Left colon (tissue), 2 donors: ENCODE measurements at places on chromosomes 2 and 18.

DNA sequence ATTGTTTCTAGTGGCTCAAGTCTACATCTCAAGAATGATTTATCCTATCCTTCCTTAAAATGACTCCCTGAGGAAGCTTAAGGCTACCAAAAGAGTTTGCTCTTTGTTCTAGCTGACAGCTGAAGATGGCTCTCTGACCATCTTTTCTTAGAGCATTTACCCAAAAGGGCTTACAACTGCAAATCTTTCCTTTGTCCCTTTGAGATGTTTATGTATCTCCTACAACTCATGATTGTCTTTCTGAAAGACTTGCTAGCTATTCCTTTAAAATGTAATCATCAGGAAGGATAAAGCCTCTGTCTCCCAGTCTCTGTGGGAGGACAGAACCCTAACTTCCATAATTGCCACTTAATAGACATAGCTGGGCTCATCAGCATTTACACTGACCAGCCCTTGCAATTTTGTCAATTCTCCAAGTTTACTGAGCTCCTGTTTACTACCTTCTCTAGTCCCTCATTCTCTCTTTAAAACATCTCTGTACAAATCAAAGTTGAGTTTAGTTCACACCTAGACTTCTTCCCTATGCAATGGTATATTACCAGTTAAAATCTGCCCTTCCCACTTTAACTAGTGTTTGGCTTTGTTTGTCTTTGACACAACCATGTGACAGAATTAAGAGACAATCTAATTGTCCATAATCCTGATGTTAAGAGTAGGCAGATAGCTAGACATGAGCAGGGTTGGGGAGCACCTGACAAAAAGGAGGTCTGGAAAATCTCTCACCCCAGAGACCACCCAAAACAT lies 188.2 kb downstream of the PTH2R start:
- DNase-seq = no peak

DNA sequence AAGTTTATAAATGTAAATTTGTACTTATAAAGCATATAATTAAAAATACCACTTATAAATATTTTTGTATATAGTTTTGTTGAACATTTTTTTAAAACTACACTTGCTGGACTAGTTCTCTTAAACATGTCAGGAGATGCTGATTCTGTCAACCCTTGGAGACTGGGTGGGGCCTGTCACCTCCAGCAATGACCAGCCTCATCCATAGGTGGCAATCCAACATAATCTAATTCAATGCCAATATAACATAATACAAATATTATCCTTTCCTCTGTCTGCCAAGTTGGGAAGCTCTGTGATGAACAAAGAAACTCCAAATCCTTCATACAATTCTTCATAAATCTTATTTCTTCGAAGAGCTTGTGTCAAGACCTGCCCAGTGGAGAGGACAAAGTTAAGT lies 140.4 kb downstream of the RBMS1 start:
- no peak for DNase-seq

DNA sequence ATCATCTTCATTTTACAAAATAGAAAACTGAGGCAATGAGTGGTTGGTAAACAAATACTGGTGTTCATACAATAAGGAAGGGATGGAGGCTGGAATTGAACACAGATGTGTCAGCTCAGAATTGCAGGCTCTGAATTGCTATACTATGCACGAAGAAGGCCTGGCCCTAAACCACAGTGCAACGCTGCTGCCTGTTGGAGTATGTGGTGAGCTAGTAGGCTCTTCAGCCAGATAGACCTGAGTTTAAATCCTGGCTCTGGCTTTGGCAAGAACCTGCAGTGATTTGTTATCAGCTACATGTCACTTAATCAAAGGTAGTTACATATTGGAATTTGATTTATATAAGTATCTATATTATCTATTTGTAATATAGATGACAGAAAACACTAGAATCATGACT lies 1602.4 kb upstream of the CELF4 start:
- no peak for DNase-seq

DNA sequence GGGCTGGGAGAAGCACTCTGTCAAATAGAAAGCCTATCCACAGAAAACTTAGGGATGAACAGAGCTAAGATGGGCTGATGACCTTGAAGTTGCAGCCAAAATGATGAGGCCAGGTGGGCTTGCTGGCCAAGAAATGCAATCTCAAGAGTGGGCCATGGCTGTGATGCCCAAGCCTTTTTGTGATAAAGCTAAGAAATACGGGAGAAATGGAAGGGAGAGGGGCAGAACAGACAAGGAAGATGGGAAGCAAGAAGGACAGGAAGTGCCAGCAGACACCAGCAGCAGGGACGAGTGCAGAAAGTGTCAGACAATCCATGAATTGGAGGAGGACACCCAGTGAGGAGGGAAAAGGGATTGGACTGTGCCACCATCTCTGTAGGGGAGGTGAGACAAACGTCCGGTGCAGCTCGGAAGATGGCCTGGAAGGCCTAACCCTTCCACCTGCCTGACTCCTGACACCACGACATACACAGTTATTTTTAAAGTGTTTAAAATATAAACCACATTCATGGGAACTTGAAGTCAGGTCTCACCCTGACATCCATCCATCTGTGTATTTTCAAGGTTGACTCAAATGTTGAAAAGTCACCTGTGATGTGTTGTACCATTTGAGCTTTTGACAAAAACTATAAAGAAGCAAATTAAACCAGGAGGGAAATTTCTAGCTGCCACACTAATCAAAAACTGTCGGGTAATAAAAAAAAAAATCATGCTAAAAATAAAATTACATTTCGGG lies 105.5 kb downstream of the BCL2 start:
- no peak for DNase-seq

GRCh38 chr2:126655500-126656430 lies at the start of gene GYPC:
Gene GYPC, plus strand, starts transcription at chr2:126656158. Its CDS starts 106 bp downstream, at chr2:126656264.
- DNase-seq = peak; percentile 55

DNA sequence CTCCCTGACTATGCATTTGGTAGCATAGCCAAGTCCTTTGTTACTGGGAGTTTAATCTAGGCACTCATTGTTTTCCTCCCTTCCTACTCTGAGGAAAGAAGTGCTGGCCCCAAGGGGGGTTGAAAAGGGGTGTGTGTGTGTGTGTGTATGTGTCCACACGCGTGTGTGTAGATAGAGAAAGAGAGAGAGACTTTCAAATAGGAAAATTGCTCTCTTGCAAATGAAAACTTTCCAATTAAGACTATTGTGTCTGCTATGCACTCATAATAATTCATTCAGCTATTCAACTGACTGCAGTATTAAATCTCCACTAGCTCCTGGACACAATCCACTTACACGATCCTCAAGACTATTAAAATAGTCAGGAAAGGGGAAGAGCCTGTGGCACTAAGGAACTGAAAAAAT lies 92.9 kb upstream of the CSRNP3 start:
- no peak for DNase-seq

DNA sequence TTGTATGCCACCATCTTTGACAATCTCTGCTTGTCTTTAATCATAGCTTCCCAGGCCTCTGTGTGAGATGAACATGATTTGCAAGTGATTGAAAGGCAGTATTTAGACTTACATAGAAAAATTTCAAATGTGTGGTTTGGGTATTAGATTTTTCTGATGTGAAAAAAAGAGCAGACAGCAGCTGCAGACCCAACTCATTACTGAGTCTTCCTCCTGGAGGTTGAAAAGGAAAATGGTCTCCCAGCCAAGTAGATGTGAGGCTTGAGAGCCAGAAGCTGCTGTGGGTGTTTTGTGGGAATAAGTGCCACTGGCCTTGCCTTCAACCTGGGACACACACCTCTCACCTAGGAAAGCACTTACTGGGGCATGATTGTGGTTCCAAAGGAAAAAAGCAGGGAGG lies 92.5 kb downstream of the KCTD18 start:
- no peak for DNase-seq

- DNase-seq = no peak
Measured at GRCh38 chr2:20091305-20091991, 40.0 kb upstream of the LAPTM4A start.

GRCh38 chr2:168427451-168427850 lies 28.6 kb upstream of the CERS6 start:
- no peak for DNase-seq

GRCh38 chr2:173623438-173624319 lies 269.0 kb downstream of the CDCA7 start:
- no peak for DNase-seq

DNA sequence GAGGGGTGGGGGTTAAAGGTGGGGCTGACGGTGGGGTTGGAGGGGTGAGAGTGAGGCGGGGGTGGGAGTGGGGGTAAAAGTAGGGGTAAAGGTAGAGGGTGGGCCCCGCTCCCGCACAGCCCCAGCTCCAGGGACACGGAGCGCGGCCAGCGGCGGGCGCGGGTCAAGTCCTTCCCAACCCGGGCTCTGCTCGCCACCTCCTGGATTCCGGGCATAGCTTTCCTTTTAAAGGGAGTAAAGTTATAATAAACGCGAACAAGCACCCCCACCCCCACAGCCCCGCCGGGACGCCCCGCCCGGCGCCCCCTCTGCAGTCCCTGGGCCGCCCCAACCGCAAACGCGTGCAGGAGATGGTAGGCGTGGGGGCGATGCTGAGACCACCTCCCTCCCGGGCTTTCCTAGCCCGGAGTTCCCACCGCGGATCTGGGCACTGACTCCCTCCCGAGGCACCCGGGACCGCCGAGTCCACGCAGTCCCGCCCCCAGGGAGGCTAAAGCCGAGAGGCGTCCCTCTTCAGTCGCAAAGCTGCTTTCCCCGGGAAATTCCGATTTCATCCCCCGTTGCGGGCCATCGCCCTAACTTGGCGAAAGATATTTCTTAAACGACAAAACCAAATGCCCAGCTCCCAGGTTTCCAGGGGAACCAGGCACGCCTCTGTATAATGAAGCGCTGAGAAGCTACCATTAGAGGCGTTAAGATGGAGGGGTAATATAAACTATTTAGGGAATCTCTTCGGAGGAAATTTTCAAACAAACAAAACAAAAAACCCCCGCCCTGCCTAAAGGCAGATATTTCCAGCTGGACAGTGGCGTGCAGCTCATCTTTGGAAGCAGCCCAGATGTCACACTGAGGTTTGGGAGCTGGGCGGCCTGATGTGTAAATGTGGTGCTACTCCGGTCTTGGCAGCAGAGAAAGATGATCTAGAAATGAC lies at the start of gene LIMS2:
Gene LIMS2 (minus strand): TSS at position 200 of the 931 bp plus-strand sequence. CDS start 506 bp downstream, outside the sequence.
- peak; percentile 26 for DNase-seq

DNA sequence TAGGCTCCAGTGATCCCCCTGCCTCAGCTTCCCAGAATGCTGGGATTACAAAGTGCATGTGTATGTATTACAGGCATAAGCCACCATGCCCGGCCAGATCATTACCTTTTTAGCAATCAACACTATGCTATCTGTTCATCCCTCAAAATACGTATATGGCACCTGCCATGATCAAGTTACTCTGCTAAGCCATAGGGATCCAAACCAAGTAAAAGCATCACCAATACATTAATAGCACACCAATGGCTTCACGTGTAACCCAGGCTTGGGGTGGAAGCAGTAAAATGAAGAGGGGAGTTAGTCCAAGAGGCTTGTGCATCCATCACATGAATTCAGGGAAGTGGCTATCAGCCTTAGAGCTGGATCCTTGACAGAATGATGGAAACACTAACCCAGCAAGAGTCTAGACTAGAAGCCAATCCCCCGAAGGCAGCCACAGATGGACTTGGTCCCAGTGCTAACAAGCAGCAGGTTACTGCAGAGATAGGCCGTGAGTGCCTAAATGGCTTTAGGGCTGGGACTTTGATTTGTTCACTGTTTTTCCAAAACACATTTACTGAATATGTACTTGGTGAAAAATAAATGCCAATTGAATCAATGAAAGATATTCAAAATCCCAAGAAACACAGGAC lies 11.3 kb downstream of the HDLBP start:
- no peak for DNase-seq

DNA sequence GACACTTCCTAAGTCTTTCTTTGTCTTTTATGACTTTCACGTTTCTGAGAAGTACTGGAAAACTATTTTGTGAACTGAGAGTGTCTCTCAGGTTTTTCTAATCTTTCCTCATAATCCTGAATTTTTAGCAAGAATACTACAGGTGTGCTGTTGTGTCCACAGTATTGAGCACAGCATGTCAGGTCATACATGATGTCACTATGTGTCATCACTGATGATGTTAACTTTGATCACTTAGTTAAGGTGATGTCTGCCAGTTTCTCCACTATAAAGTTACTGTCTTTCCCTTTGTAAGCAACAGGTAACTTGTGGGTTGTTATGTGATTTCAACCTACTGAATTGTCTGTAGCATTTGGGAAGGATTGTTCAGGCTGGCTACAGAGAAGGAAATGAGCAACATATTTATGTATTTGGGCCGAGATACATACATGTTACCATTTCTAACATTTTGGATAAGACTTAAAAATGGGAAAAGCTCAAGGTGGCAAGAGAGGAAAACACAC lies 11.1 kb downstream of the MATN3 start:
- DNase-seq = no peak

GRCh38 chr2:168378960-168379669 lies 77.0 kb upstream of the CERS6 start:
- no peak for DNase-seq

- peak; percentile 18 for DNase-seq
Measured at GRCh38 chr2:235940330-235940729, 227.9 kb downstream of the GBX2 start.

DNA sequence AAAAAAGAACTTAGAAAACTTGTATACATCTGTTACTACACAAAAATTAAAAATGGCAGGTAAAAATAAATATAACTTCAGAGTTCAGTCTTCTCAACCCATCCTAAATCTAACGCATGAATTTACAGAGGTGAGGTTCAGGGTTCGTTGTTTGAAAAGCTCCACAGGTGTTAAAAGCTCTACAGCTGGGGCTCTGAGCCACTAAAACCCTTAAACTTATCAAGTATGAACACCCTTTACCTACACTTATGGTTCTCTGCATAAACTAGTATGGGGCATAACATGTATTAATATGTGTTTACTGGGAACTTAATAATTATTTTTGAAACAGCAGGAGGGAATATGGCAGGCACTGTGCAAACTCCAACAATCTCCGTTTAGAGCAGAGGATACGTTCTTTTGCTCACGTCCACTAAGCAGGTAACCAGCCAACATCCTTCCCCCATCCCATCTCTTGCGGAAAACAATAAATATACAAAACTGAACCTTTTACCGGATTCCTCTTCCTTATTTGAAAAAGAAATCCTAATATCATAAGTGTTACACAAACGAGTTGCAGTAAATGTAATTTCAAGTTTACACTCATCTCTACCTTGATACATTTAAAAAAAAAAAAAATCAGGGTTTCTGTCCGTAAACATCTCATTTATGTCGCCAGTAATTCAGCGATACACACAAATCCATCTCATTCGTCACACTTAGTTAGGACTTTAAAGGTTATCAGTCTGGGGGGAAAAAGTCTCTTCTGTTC lies 1.3 kb downstream of the PIAS2 start:
- no peak for DNase-seq

DNA sequence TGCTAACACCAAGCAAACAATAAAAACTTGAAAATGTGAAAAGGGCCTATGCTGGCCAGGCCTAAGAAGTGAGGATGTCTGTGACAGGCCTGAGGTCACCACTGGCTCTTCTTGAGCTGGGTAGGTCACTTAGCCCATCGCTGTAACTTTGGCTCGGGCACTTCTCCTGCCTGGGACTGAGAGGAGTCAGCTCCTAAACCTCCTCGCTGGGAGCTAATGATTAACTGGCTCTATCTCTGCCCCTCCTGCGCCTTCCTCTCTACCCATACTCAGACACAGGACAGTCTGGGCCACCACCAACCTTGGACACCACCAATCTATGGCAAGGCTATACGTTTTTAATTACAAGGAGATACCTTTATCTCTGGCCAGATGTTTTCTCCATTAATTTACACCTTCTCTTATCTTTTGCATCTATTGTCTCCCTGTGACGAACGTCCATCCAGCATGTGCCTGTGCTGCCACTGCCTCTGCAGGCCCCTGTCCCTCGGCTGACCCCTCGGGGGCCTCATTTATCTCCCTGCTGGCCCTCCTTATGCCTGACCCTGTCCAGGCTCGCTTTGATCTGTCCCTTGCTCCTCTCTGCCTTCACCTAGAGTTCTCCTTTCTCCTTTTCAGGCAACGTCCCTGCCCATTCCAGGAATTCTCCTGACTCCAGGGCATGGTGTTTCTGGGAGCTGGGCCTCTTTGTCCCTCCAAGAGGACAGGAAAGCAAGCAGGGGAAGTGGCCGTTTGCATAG lies 149.1 kb upstream of the GATA6 start:
- peak; percentile 56 for DNase-seq
